RKO (cell line): ENCODE measurements at places on chromosomes 2 and 18.

DNA sequence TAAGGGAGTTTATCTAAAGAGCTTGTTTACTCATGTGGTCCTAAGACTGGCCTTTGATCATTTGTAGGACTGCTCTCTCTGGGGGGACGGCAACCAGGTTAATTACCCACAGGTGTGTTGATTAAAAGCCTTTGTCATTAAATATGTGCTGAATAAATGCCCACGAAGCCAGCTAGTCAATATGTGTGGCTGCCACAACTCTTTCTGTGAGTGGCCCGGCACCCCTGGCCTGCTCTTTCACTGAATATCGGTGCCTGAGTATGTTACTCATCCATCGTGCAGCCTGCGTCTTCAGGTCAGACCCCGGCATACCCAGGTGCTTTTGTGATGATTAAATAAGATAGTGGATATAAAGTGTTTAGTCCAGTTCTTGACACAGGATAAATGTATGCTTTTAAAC is 24.3 kb upstream of the FSHR start:
- DNase-seq: no peak

DNA sequence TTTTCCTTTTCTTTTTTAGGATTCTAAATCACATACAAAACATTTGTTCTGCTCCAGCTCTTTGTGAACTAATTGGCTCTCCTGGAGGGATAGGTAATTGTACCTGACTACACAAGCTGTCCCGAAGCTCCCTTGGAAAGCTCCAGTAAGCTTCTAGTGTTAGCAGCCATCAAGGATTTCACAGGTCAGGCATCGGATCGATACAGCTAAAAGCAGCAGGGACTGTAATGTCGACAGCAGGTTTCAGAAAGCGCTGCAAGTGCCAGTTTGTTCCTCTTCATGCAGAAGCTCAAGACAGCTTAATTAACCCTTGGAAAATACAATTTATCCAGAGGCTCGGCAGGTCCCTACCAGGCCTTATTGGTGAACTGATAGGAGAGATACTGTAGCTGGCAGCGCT is 87.2 kb upstream of the VRK2 start:
- DNase-seq: no peak

- peak; percentile 50 for DNase-seq
Observed at GRCh38 chr2:64524604-64525316, 632 bp downstream of the AFTPH start.

DNA sequence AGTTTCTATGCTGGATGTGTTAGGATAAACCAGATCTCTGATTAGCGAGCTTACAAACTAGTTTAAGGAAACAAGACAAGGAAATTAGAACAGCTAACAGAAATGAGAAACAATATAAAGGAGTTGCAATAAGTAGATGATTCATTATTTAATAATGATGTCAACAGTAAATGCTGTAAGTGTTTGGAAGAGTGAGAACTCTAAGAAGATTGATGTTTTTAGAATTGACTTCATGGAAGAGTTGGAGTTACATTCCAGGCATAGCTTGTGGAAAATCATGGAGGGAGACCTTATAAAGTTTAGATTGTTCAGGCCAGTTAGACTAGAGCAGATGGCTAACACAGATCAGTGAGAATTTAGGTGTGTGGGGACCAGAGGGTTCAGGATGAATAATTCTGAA is 32.6 kb downstream of the PPP1R1C start:
- DNase-seq: no peak

GRCh38 chr18:49892148-49892924 is 79.0 kb upstream of the ACAA2 start:
- no peak for DNase-seq

DNA sequence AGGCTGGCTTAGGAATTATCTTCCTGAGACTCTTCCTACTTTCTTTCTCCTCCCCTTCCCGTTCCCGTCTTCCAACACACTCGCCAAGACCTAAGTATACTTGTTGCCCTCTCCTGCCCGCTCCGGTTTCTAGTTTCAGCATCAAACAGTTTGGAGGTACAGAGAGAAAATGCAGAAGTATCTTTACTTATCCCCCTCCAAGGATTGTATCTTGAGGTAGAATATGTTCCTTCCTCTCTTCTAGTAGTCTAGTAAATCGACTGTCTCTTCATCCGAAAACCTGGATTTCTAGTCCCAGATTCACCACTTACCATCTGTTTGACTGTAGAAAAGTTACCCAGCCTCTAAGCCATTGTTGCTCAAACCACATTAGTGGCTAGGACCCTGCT is 755 bp downstream of the EIF4E2 start:
- no peak for DNase-seq

DNA sequence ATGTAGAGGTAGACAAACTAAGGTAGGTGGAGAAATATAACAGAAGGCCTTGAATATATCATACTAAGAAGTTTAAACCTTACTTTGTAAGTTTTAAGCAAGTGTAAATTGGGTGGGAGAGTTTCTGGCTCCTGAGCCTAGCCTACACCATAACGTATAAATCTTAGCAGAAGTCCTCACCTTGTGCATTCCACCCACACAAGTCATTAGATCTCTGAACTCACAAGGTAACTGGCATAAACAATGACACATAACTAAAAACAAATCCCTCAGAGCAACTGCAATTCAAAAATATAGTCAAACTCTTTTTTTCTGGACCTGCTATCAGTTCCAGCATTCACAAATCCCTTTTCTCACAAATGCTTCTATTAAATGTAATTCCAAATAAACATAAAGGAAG is 9.4 kb downstream of the REV1 start:
- DNase-seq: peak; percentile 22

DNA sequence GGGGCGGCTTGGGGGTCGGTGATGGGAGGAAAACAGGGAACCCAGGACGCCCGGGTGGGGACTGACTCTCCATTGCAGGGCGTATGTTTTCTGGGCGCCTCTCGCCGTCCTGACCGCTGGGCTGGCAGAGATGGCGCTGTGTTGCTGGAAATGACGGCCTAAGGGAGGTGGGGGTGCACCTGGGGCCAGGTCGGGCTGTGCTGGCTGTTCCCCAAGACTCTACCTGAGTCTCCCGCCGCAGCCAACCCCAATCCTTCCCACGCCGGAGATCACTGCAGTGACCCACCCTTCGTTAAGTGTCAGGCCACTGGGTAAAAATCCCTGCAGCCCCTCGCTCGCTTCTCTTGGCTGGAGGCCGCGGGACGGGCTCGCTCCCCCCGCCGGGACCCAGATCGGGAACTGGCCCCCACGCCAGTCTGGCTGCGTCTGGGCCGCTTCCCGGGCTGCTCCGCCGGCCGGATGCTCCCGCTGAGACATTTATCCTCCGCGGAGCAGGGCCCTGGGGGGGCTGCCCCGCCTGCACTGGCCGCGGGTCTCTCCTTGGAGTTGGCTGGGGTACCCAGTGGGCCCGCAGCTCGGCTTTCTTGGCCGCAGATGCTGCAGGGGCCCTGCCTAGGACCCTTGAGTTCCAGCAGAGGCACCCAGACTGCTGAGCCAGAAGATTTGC is 7.8 kb upstream of the ARMC9 start:
- no peak for DNase-seq

- no peak for DNase-seq
Observed at GRCh38 chr2:70902067-70902442, 33.6 kb upstream of the ATP6V1B1 start.

GRCh38 chr18:32093102-32093511 is 1.4 kb downstream of the RNF138 start:
- DNase-seq: peak; percentile 49

DNA sequence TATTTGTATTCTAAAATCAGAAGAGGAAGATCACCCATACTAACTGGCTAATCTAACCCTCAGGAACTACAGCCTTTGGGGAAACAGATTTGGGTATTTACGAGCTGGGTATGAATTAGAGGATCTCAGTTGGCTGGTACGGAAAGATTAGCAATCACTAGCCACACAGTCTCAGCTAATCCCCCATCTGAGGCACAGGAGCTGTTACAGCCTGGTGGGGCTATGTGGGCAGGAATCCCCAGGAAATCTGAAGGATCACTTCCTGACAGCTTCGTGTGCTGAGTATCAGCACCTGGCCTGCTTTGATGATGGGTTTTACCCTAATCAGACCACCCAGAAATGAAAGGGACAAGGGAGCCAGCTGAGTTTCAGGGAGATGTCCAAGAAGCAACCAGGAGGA is 206.3 kb downstream of the AFF3 start:
- no peak for DNase-seq

- no peak for DNase-seq
Observed at GRCh38 chr2:170689481-170689880, 25.7 kb upstream of the SP5 start.

- DNase-seq: no peak
Observed at GRCh38 chr2:131349021-131349420, 14.9 kb downstream of the RAB6D start.

DNA sequence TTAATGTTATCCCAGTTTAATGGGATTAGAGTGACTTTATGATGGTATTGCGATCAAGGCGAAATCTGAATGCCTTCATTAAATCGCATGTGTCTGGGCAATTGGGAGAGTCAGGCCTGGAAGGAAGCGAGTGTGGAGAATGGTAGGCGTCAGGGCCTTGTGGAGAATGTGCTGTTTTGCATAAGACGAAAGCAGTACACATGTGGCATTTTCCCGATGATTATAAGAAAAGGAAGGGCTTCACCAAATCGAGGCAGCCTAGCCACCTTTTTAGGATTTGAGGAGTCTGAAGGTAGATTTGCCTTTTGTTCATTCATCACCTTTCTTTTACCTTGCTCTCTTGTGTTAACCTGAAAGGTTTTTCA is 1.0 kb downstream of the ZNF532 start:
- no peak for DNase-seq

GRCh38 chr2:142531377-142531776 is 346.1 kb upstream of the KYNU start:
- no peak for DNase-seq

- no peak for DNase-seq
Observed at GRCh38 chr2:204877691-204878090, 332.4 kb downstream of the PARD3B start.

DNA sequence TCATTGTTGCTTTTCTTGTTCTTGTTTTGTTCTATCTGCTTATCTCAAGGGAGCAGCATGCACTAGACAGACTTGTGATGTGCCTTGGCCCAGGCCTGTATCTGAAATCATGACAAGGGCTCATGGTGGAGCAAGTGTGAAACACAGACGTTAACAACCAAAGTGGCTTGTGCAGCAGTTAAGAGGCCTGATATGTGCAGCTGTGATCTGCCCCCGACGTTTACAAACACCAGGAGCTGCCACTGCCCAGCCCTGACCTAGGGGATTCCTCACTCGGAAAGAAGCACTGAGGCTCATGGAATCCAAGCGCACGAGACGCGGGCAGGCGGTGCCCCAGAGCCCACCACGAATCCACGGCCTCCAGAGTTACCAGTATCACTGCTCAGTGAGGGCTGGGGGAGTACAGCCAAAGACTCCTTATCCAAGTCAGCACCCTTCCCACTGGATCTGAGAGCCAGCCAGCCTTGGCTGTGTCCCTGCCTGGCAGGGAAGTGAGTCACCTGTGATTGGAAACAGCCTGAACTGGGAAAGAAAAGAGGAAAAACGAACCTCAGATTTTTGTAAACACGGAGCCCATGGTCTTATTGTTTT is 62.3 kb upstream of the SNTG2 start:
- no peak for DNase-seq

GRCh38 chr2:163852616-163853015 is 116.8 kb upstream of the FIGN start:
- no peak for DNase-seq

DNA sequence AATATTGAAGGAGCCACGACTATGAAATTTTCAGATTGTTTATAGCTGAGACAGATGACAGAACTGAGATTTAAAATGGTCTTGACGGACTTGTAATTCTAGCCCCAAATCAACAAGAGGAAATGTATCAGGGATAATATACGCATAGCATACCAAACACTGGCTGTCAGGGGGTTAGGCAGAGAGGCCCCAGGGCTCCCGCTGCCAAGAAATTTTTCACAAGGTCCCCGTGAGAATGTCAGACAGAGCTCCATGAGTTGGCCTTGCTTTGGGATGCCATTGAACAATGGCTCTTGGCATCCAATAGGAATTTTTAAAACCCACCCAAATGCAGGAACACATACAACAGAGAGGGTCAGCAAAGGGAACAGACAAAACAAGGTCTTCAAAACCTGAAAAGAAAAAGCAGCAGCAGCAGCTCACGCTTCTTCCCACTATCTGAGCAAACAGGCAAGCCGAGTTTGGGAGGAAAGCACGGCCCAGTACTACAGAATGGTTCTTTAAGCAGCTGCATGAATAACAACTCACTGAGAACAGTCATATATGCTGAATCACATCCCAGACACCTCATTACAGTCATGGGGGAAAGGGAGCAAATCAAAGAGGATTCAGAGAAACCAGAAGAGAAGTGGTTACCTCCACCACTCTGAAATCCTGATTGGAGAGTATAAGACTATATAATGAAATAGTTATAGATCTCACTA is 445.6 kb downstream of the RND3 start:
- DNase-seq: peak; percentile 50

DNA sequence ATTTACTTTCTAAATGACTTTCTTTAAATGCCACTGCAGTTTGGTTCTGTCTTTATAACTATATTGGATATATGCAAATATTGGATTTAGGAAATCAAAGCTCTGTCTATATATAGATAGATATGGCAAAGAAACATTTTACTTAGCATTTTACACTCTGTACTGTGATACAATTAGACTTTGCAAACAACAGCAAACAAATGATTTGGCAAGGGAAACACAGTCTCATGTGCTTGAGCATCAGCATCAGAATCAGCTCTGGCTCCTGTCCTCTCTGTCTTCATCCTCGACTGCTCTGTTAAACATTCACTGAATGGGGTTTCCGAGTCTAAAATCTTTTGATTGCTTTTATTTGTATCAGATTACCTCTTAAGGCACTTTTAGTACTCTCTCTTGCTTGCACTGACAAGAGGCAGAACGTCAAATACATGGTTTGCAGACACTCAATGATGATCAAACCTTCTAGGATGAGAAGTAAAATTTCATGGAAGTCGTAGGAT is 176.8 kb upstream of the LRP1B start:
- no peak for DNase-seq

- DNase-seq: peak; percentile 86
Observed at GRCh38 chr2:170816504-170817092, at the start of gene GAD1. TSS of gene GAD1 (plus strand) at chr2:170816887. CDS start at chr2:170818592, 1,705 bp downstream.

GRCh38 chr2:221254299-221254698 is 317.8 kb downstream of the EPHA4 start:
- DNase-seq: no peak

DNA sequence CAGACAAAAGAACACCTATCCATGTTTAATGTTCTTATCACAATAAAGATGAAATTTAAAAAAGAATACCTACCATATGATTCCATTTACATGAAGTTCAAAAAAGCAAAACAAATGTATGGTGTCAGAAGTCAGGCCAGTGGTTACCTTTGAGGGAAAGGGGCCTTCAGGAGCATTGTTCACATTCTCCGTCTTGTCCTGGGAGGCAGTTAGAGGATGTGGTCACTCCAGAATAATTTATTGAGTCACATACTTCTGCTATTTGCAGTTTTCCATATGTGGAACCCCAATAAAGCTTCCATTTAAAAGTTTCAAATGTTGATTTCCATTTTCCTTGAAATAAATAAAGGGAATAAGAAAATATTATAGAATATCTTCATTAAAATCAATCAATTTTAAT is 41.6 kb upstream of the POU3F3 start:
- no peak for DNase-seq
